Left renal cortex interstitium (tissue), 4 donors: ENCODE measurements at places on chromosomes 16 and 17.

DNA sequence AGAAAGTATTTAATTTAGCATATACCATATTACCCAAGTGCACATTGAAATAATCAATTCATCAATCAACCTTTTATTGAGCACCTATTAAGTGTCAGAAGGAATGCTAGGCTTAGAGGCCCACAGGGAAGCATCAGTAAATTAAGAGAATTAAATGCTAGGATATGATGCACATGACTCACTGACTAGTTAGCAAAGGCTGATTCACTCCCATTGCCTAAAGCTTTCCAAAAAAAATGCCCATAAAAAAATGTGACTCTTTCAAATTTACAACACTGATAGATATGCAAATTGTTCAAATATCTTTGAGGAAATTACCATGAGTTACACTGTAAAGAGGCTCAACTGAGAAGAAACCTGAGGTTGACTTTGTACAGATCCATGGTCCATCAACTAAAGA is 883.3 kb downstream of the CDH11 start:
- no peak for DNase-seq

DNA sequence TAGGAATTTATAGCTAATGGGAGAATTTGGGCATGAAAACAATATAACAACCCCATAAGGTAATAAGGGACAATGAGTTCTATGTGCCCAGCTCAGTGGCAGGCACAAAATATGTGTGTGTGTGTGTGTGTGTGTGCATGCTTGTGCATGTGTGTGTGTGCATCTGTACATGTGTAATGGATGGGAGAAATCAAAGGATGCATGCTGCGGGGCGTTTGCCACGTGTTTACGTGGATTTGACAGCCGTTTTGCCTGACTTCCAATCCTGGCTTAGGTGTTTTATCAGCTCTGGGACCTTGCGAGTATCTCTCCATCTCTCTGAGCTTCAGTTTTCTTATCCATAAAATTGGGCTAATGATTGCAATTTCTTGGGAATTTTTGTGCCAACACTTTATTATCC is 108.4 kb downstream of the IRX5 start:
- no peak for DNase-seq

DNA sequence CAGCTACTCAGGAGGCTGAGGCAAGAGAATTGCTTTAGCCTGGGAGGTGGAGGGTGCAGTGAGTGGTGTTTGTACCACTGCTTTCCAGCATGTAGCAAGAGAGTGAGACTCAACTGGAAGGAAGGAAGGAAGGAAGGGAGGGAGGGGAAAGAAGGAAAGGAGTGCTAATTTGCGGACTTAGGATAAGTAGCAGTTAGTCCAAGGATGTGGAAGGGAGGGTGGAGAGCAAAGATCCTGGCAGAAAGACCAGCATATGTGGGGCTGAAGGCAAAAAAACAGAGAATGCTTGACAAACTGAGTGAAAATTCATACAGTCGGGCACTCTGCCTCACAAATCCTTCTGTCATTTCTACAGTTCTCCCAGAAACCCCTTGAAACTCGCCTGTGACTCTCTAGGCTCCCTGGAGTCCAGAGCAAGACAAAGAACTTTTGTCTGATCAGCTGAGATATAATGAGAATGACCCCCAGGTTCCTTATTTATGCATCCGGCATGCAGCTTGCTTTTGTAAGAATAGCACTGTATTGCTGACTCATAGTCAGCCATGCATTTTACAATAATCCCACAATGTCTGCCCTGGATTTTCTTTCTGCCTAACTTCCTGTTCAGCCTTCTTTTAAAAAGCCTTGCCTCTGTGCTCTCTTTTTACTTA is 31.5 kb downstream of the CDK5RAP3 start:
- DNase-seq, result no peak

GRCh38 chr17:80523956-80524712 is 20.5 kb upstream of the RPTOR start:
- no peak for DNase-seq

GRCh38 chr16:85476389-85476788 is 136.7 kb upstream of the GSE1 start:
- DNase-seq, result no peak

DNA sequence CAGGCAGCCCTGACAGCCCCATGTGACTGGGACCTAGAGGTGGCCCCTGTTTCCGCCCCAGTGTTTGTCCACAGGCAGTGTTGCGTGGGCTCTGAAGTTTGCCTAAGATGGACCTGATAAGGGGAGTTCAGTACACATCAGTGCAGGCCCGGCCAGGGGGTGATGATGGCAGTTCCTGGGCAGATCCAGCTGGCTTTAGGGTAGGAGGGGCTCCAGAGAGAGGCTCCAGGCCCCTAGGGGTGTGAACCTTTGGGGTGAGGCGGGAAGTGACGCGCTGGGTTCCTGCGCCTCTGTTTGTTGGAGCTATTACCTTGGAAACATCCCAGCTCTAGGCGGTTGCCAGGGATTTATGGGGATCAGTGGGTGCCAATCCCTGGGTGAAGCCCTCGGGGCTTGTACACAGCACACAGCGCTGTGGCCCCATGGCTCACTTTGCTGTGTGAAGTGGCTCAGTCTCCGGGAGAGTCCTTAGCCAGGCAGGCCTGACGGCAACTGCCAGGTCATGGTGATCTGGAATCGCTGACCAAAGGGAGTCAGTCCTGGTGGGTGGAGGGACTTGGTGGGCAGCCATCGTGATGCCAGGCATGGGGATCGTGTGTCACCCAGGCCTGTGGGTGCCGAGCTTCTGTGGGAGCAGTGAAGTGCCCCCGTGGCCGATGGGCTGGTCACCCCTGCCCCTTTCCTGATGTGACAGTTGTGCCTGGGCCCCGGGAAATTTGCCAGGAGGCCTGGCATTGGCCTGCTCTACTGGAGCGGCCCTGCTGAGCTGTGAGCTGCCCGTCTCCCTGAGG is 146.1 kb downstream of the SEC14L1 start:
- no peak for DNase-seq

GRCh38 chr17:38746849-38747462 is 1.2 kb downstream of the PCGF2 start:
- DNase-seq, result no peak

- no peak for DNase-seq
Measured at GRCh38 chr17:47914306-47914948, 18.4 kb downstream of the SP2 start.

- DNase-seq, result no peak
Measured at GRCh38 chr17:42276359-42276608, at the start of gene STAT5B. STAT5B (minus strand) TSS chr17:42276391; CDS start chr17:42232127, 44,264 bp downstream.
